ENCODE measurements at places on chromosomes 2 and 18.
A peak's percentile ranks its signal among the peaks of the same experiment; 100 is the strongest.

DNA sequence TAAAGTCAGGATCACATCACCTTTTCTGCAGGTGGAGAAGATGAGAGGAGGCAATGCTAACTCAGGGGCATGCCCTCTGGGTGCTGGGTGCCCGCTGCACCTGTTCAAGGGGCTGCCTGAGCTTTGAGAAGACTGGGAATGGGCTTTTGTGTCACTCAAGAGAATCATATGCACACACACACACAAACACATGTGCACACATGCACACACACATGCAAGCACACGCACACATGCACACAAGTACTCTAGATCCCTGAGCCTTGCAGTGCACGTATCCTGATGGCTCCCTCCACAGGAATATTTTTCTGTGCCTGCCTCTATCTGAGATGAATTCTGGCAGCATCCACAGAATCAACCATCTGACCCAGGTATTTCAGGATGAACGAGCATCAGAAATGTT lies 110.0 kb upstream of the TEX51 start:
- no peak for DNase-seq

GRCh38 chr18:49031511-49032188 lies 80.9 kb upstream of the SMAD7 start:
- DNase-seq, result no peak

DNA sequence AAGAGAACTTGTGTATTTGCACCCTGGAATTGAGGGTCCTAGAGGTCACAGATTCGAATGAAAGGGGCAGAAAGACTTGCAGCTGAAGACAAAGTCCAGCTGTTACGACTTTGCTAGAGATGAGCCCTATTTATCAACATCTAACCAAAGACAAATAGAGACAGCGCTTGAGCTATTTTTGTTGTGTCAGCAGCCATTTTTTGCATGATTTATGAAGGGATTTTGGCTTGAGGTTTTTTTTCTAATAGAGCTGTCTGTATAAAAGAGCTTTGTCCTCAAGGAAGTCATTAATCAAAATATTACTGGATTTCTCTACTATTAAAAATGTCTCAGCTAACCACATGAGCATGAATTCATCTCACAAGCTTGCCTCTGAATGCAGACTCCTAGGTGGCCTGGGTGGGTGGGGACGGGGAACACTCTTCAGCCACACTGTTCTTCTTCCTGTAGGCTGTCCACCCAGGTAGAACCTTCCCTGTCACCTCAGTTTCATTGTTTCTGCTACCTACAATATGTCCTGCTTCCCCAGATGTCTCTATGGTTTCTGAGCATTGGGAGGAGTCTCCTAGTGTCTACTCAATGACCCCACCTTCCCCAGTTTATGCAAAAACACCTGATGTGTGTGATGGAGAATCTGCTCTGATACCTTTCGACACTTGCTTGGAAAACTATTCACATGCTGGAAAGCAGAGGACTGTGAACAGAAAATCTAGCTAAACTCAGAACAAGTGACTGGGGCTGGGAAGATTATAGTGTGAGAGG lies 7.2 kb upstream of the CD226 start:
- DNase-seq, result no peak

- DNase-seq, result peak; percentile 43
Measured at GRCh38 chr2:180657054-180657453, 323.4 kb upstream of the UBE2E3 start.

DNA sequence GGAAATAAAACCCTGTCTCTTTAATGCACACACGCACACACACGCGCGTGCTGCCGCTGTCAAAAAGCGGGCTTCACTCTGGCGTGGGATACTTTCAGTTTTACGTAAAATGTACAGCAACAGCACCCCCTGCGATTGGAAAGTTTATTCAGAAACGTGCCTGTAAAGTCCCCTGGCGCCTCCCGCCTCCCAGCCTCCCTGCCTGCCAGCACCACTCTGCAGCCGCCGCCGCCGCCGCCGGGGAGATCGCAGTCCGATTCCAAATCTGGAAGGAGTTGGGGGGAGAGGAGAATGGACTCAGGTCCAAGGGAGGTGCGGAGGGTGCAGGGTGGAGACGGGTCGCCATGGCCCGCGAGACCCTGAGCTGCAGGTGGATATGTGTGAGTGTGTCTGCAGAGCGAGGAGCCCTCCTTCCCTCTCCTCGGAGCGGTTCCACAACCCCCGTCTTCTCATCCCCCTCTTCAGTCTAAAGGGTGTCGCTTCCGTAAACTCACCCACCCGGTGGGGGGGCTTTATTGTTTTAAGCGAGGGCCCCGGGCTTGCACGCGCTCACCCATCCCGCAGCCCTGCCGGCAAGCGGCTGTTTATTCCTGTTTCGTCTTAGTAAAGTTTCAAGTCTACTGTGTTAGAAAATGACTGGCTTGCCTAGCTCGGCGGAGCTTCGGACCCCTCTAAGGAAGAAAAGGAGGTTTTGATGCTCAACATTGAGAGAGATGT lies 1.8 kb upstream of the BCL11A start:
- DNase-seq, result peak; percentile 51

- DNase-seq, result no peak
Measured at GRCh38 chr2:142869461-142870106, 7.9 kb upstream of the KYNU start.

GRCh38 chr2:174012347-174013314 lies 47.5 kb upstream of the SP3 start:
- DNase-seq, result peak; percentile 75

GRCh38 chr18:63202828-63203227 lies 116.7 kb downstream of the BCL2 start:
- DNase-seq, result no peak

DNA sequence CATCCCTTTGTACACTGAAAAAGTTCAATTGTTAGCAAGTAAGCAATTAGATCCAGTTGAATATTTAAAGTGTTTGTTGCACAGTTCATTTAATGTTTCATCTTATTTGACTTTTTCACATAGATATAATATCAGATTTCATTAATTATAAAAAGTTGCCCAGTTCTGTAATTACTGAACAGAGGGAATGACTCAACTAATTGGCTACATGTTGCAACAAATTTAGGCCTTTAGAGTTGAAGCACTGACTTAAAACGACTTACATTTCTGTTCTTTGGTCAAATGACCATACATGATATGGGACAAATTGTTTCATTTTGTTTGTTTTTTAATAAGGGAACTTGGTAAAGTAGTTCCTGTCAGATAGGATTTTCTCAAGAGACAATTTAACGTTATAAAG lies 68.5 kb upstream of the FAM117B start:
- DNase-seq, result peak; percentile 29

DNA sequence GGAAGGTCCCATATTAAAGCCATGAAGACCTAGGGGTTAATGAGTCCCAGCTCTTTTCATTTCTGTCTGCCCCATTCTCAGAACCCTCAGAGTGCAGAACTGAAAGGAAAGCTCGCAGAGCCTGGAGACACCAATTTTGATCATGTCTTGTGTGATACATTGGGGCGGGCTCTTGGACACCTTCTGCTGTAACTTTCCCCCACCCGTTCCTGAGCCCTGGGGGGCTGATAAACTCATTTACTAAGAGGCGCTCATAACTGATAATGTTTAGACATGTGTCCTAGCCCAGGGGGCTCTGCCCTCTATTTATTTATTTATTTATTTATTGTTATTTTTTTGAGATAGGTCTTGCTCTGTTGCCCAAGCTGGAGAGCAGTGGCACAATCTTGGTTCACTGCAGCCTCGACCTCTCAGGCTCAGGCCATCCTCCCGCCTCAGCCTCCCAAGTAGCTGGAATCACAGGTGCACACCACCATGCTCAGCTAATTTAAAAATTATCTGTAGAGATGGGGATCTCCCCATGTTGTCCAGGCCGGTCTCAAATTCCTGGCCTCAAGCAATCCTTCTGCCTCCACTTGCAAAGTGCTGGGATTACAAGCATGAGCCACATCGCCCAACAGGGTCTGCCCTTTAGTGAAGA lies 72.4 kb upstream of the HAAO start:
- no peak for DNase-seq

- DNase-seq, result no peak
Measured at GRCh38 chr2:126756125-126756524, 100.2 kb downstream of the GYPC start.

DNA sequence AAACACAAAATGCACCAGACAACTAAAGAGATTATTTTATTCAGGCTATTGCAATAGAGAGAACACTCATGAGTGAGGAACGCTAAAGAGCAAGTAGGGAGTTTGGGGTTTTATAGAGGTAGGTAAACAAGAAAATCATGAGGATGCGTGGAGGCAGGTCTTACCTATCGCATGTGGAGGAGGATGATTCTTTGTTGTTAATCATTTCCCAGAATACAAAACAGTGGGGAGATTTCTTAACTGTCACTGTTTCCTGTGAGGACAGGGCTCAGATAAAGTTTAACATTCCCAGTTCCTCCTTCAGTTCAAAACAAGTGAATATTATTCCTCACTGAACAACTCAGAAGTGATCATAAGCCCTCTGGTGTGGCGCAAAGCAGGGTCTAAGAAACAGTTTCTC lies 156.1 kb upstream of the MGAT5 start:
- no peak for DNase-seq

DNA sequence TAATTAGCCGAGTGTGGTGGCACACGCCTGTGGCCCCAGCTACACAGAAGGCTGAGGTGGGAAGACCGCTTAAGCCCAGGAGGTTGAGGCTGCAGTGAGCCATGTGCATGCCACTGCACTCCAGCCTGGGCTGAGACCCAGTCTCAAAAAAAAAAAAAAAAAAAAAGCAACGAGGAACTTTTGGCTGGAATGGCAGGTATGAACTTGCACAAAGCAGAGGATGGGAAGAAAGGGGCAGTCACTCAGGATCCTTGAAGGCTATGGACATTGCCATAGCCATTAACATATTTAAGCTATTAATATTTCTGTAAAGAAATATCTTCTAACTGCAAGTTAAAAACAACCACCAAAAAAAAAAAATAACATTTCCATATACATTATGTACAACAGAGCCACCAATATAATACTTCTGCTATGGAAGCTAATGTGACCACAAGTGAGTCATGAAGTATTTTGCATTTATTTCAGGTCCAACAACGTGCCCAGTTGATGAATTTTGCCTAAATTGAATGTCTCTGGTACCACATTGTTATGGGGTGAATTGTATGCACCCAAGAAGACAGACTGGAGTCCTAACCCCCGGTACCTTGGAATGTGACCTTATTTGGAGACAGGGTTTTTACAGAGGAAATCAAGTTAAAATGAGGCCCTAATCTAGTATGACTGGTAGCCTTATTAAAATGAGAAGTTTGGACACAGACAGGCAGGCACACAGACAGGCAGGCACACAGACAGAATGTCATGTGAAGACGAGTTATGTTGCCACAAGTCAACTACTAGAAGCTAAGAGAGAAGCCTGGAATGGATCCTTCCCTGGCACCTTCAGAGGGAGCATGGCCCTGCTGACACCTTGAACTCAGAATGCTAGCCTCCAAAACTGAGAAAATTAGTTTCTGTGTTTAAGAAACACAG lies 102.8 kb downstream of the RBMS1 start:
- peak; percentile 78 for DNase-seq

- DNase-seq, result no peak
Measured at GRCh38 chr2:5394223-5394622, 298.0 kb upstream of the SOX11 start.

DNA sequence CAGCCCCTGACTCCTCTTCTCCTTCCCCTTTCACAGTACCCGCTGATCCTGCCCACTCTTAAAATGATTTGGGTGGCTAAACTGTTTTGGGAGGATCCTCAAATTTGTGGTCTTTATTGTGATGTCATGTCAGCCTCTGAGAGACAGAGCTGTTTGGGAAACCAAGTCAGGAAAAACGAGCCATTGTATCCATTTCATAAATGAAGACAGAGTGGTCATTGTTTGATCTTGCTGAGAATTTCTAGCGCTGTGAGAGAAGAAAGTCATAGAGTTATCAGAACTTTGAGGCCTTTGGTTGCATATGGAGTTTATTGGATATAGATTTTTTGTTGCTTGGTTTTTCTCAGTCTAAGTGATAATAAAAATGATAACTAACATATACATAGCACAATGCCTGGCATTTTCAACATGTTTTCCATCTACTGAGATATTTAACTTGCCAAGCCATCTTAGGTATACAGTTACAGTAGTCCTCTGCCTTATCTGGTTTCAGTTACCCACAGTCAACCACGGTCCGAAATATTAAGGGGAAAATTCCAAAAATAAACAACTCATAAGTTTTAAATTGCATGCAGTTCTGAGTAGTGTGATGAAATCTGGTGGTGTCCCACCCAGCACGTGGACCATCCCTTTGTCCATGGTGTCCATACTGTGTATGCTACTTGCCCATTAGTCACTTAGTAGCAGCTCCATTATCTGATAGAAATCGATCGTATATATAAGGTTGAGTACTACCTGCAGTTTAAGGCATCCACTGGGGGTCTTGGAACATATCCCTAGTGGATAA lies 105.0 kb upstream of the RASGRP3 start:
- DNase-seq, result no peak

- DNase-seq, result no peak
Measured at GRCh38 chr18:24990671-24991134, 361.3 kb downstream of the ZNF521 start.

GRCh38 chr2:58047373-58047935 lies 848 bp downstream of the VRK2 start:
- DNase-seq, result peak; percentile 3

DNA sequence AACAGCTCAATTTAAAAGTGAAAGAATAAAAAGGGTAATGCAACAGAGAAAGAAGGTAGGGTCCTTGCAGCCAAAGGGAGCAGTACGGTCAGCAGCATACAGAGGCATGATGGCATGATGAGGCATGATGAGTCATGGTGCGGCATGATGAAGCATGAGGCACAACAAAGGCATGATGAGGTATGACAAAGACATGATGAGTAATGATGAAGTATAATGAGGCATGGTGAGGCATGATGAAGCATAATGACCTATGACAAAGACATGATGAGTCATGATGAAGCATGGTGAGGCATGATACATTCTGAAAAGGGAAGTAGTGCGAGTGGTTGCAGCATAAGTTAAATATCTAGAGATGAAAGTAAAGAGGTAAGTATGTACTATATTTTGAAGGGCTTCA lies 673.2 kb downstream of the TMEM182 start:
- DNase-seq, result peak; percentile 19

DNA sequence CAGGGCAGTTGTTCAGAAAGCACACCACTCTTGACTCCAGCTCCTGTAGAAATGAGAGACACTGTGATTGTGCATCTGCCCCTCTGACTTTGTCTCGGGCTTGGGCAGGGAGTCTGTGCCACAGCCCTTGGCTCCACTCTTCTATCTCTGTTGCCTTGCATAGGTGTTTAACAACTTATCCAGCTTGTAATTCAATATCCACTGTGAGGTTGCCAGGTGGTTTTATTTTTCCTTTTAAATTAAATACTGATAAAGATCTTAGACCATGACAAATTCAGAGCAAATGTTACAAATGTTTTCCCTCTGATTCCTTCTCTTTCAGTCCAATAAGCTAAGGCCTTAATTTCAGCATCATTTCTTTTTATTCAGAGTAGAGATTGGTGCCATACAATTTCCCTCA lies 421.7 kb downstream of the STK39 start:
- no peak for DNase-seq

GRCh38 chr2:154403242-154403790 lies 295.2 kb upstream of the KCNJ3 start:
- no peak for DNase-seq

DNA sequence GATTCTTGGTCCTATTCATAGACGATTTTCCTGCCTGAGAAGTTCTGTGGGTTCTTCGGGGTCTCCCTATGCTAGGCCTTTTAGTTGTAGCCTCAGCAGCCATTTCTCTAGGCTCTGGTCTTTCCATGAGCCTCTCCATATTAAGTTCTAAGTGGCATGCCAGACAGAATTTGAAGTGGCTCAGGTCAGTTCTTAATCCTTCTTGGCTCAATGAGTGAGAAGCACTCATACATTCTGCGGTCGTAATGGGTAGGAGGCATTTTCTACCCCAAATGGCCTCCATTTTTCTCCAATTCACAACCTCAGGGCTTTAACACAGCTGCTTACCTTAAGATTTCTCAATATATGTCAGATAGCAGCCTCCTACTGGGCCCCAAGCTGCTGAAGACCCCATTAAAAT lies 405.3 kb upstream of the GALNT5 start:
- DNase-seq, result no peak

All from fibroblast of mammary gland (primary cell).